Sciatic nerve (tissue), 2 donors: ENCODE measurements at places on chromosomes 6 and 20. TPM values are rescaled to one million over a fixed set of nuclear protein-coding genes. Genes with fewer than 3 reads are reported as not detected.

DNA sequence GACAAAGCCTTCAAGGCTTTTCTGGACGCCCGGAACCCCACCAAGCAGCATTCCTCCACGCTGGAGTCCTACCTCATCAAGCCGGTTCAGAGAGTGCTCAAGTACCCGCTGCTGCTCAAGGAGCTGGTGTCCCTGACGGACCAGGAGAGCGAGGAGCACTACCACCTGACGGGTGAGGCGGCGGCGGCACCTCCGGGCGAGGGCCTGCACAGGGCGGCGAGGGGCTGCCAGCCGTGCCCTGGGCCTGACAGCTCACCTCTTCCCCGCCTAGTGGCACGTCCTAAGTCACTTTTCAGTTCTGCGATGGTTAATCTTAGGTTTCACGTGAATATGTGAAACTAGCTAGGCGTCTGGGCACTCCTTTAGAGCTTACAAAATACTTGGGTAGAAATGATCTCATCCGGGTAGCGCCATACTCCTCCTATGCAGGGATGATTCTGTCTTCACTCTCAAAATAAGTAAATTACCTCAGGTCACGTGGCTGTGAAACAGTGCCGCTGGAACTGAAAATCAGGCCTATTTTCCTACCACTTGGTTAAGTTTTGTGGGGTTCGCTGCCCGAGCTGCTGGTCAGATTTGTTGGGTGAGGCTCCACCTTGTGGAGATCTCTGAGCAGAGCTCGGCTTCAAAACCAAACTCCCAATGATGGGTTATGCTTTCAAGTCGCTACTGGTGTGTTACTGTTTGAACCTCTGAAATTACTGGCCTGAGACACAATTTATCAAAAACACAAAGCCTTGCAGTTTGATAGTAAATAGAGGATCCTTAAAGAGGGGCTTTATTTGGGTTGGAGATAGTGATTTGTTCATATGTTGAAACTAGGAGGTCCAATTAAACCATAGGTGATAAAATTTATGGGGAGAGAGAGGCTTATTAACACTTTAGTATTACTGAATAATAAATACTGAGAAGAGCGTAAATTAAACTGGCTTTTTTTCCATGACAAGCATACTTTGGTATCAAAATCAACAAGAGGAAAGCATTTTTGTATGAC is 15.5 kb upstream of the CLDN20 start:
- DNase-seq, result peak; percentile 75

GRCh38 chr6:67883500-67884366 is 751.3 kb upstream of the ADGRB3 start:
- DNase-seq, result no peak

DNA sequence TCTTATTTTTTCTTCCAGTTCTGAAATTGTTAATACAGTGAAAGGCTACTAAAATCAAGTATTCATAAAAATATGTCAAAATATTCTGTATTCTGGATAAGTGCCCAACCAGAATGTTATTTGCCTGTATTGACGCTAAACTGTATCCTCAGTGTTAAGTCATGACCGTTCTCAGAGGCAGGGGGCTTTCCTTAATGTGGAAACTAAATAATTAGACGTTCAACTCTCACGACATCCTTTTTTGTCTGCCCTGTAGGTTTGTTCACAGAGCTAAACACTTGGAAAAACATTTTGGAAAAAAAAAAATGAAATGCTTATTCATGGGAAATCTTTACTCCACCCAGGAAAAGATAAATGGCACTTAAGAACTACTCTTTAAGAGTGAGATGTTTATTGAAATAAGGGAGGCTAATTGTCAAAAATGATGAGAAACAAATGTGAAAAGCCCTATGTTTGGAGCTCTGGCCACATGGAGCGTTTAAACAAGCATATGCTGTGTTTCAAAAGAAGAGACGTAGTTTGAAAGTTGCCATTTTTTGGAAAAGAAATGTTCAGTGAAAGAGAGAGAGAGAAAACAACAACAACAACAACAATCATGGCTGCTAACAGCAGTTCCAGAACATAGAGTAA is 453.1 kb upstream of the MARCKS start:
- DNase-seq, result no peak

- no peak for DNase-seq
Observed at GRCh38 chr20:17605131-17605660, 35.3 kb downstream of the DSTN start.

- DNase-seq, result no peak
Observed at GRCh38 chr6:26351544-26351953, 13.4 kb upstream of the BTN3A2 start.

DNA sequence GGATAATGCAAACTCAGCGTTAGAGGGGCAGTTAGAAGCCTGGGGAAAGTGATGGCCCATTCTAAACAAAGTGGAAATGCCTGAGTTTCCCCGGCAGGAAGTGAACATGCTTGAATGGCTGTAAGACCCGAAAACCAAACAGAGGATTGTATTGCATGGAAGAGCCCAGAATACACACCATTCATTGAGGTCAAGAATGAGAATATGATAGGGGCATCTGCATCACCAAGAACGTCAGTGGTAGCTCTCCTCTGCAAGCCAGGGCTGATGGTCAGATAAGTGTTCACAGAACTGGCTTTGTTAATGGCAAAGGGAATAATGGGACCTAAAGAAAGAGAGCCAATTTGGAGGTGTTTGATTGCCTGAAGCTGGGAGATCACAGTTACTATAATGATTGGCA is 663.4 kb downstream of the KHDRBS2 start:
- DNase-seq, result no peak

- peak; percentile 85 for DNase-seq
Observed at GRCh38 chr20:47360297-47361056, 4.0 kb upstream of the ZMYND8 start.

DNA sequence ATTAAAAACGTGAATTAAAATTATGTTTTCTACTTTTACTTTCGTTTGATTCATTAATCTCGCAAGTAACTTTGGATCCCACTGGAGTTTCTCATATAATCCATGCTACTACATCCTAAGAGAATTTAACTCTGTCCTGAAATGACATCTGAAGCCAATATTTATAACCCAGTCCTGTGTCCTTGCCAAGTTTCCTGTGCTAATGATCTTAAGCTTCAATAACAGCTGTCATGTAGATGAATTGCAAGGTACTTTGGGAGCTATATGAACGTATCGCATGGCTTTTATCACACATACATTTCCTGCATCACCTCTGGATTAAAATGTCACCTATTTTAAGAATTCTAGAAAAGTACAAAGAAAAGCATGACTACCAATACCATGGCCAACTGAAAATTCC is 833.8 kb upstream of the CITED2 start:
- no peak for DNase-seq

- no peak for DNase-seq
Observed at GRCh38 chr6:92124200-92124651, 1295.1 kb downstream of the EPHA7 start.

GRCh38 chr6:27777614-27778355 is 134.4 kb downstream of the OR2B2 start:
- no peak for DNase-seq

- no peak for DNase-seq
Observed at GRCh38 chr6:154341871-154342270, 14.7 kb downstream of the IPCEF1 start.

DNA sequence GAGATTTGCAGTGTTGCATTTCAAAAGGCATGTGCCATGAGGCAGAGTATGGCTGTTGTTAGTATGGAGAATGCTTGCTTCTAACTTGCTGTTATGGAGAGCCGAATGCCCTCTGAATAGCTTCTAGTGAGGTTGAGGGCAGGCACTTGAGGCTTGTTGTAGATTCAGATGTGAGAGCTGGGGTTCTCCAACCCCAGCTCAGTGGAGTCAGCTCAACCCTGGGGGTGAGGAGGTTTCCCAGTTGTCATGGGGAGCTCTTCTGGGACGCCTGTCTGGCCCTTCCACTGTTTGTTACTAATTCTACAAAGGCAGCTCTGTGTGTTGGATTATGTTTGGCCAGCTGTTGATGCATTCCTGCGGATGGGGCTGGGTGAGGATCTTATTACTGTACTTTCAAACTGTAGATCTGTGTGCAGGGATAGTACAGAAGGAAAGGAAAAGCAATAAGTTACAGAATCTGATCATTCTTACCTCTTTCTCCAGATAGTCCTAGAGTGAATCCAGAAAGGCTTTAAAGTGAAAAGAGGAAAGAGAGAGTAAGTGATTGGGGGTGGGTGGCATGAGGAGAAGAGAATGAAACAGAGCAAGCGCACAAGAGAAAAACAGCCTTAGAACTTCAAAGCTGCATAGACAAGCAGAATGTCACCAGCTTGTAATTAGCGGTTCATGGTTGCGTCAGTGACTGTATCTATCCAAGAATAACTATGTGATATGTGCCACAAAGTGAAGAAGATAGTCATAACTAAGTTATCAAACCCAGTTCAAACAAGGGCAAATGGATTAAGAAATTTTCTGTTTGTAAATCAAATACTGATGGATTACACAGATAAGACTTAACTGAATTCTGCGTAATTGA is 148.7 kb downstream of the PRL start:
- peak; percentile 62 for DNase-seq

GRCh38 chr20:52312132-52312729 is 120.7 kb upstream of the ZFP64 start:
- DNase-seq, result no peak

DNA sequence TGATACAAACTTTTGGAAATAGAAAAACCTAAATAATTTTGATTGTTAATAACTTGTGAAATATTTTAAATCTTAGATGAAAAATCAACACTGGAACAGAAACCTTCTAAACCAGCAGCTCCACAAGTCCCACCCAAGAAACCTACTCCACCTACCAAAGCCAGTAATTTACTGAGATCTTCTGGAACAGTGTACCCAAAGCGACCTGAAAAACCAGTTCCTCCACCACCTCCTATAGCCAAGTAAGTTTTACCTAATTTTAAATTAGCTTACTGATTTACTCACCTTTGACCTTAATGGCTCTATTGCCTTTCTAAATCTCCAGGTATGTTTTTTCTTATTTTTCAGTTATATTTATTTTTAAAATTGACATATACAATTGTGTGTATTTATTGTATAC is 102.6 kb upstream of the ADGRF4 start:
- DNase-seq, result no peak

DNA sequence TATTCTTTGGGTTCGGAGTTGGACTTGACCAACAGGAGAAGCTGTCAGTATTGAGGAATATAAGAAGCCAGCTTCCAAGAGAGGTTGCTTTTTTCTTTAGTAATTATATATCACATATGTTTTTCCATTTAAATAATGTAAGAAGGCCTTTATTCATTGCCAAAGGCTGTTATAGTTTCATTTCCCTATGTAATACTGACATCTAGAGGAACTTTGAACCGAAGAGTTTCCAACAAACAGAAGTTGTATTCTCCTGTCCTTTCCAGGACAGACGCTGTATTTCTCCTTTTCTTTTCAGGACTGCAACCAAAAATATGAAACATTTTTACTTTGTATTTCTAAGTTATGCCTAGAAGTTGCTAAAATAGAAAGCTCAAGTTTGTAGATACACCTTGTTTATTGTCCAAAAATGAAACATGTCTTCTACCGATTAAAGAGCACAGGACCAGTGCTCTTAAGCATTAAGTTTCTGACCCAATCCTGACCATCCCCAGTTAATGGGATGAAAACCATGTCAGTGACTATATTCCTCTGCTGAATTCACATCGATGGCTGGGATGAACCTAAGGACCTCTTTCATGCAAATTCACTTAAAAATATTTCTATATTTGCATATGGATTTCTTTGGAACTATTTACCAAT is 55.1 kb downstream of the MYLK4 start:
- no peak for DNase-seq

- DNase-seq, result no peak
Observed at GRCh38 chr6:45845567-45845966, 170.1 kb downstream of the CLIC5 start.

DNA sequence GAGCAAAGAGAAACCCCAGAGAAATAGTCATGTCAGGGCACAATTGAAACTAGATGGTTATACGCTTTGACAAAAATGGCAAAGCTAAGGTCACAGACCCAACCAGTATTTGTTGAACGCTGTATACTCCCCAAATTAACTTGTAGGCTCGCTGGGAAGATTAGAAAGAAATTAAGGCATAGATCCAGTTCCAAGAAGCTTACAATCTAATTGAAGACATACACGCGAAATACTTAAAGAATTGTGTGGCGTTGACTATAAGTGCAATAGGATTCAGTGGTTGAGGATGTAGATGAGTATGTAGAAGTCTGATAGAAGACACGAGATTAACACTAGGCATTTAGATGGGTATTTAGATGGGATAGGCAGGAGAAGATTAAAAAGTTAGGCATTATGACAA is 525 bp downstream of the FAM229B start:
- no peak for DNase-seq

GRCh38 chr6:133499662-133500061 is 258.5 kb downstream of the EYA4 start:
- no peak for DNase-seq

GRCh38 chr6:34300332-34300751 is 51.5 kb upstream of the SMIM29 start:
- no peak for DNase-seq

DNA sequence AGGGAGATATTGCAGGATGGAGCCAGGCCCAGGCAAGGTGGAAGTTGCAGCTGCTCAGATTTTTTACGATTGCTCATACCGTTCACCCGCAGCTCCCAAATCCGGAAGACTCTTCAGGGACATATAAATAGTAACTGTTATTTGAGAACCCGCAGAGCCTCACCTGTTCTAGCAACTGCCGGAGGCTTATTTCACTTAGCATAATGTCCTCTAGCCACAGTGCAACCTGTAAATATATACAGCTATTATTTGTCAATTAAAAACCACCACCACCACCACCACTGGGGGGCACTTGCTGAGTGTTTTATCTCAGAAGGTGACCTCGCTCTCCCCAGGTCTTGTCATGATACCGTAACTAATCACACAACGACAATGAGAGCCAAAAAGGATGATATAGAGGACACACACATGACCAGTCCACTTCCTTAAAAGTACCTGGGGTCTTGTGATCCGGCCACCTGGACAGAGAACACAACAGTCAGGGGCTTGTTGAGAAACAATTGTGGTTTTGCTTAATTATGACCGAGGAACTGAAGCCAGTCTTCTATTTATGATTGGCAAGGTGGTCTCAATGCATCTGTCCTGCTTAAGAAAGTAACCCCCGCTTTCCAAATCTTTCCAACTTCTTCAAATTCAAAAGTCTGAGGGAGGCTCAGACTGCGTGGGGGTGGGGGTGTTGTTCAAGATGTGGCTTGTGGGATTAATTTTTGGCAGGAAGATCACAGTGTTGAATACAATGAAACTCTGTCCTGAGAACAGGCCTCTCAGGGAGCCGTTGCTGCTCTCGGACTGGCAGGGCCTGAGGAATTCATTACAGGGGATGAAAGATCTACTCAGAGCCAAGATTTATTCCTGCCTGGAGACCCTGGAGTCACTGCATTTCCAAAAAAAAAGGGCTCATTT is 107.7 kb upstream of the PRND start:
- DNase-seq, result peak; percentile 83

THBD gene
- total RNA-seq, result 25.3 TPM

DTD1 gene
- total RNA-seq, result 31.6 TPM

CDSN gene
- not detected for total RNA-seq

PRDM13 gene
- not detected for total RNA-seq

WFDC10A gene
- total RNA-seq, result not detected

RSPH4A gene
- total RNA-seq, result 0.18 TPM
